ENCODE measurements at places on chromosomes 16 and 17.

DNA sequence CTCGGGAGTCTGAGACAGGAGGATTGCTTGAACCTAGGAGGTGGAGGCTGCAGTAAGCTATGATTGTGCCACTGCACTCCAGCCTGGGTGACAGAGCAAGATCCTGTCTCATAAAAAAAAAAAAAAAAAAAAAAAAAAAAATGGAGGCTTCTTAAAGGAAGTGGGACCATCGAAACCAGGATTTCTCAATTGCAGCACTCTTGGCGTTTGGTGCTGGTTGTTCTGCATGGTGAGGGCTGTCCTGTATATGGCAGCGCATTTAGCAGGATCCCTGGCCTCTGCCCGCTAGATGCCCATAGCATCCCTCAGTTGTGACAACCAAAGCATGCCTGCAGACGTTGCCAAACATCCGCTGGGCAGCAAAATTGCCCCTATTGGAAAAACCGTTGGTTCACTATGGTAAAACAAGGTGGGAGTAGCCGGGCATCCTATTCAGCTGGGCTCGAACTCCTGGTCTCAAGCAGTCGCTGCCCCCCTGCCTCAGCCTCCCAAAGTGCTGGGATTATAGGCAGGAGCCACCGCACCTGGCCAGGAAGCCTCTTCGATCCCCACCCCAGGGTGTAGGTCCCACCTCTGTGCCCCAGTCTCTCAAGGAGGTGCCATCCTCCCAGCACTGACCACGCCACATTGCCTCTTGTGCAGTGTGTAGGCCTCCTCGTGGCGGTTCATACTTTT is 6.5 kb upstream of the NPIPB7 start:
- DNase-seq = no peak

DNA sequence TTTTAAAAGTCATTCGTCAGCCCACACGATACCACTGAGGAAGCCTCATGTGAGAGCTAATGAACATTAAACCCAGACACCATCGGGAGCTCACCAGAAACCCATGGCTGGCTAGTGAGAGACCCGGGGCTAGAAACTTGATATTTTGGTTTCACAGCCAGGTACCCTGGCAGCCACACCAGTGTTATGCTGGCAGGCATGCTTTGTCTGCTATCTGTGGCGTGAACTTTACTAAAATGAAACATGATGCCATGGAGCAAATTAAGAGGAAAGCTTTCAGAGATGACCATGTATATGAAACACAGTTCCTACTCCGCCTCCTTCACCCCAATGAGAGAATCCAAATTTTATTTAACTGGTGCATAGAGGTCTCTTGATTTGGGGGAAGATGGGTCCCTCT is 291.2 kb downstream of the IRX3 start:
- DNase-seq = no peak

DNA sequence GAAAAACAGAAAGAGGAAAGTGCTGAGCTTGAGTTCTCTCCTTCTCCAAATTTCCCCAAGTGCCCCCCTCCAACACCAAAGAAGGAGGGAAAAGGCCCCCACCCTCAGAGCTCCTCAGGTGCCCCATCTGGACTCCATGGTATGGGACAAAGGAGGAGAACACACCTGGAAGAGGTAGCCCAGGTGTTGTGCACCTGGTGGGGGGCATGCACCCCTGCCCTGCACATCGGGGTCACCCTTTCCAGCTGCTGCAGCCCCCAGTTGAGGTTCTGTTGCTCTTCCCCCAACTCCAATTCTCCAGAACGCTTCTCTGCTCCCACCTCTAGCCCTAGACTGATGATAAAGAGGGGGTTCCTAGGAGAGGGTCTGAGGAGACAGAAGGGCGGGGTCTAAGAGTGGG is 3.0 kb upstream of the COL1A1 start:
- no peak for DNase-seq

DNA sequence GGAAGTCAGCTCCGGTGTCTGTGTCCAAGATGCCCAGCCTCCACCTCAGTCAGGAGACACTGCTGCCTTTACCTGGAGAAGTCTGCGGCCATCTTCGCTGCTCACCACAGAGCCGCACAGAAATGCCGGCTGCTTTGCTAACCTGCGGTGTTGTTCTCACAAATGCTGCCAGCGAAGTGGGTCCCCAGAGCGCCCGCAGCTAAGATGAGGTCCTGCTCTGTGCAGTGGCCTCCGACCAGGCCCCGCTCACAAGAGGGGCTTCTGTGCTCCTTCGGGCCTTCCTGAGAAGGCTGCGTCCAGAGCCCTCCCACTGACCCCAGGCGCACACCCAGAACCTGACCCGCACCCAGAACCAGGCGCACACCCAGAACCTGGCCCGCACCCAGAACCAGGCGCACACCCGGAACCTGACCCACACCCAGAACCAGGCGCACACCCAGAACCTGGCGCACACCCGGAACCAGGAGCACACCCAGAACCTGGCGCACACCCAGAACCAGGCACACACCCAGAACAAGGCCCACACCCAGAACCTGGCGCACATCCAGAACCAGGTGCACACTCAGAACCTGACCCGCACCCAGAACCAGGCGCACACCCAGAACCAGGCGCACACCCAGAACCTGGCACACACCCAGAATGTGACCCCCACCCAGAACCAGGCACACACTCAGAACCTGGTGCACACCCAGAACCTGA is 51.5 kb upstream of the FASN start:
- no peak for DNase-seq

GRCh38 chr17:79146562-79146961 is 71.9 kb downstream of the ENGASE start:
- DNase-seq = no peak

- no peak for DNase-seq
These were observed 3.9 kb upstream of the CREBBP start for GRCh38 chr16:3884398-3884797.

DNA sequence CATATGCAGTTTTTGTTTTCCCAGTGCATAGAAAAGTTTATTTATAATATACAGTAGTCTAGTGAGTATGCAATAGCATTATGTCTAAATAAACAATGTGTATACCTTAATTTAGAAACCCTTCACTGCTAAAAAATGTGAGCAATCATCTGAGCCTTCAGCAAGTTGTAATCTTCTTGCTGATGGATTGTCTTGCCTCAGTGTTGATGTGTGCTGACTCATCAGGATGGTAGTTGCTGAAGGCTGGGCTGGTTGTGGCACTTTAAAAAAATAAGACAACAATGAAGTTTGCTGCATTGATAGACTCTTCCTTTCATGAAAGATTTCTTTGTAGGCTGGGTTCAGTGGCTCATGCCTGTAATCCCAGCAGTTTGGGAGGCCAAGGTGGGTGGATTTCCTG is 13.9 kb upstream of the CAPNS2 start:
- DNase-seq = no peak

DNA sequence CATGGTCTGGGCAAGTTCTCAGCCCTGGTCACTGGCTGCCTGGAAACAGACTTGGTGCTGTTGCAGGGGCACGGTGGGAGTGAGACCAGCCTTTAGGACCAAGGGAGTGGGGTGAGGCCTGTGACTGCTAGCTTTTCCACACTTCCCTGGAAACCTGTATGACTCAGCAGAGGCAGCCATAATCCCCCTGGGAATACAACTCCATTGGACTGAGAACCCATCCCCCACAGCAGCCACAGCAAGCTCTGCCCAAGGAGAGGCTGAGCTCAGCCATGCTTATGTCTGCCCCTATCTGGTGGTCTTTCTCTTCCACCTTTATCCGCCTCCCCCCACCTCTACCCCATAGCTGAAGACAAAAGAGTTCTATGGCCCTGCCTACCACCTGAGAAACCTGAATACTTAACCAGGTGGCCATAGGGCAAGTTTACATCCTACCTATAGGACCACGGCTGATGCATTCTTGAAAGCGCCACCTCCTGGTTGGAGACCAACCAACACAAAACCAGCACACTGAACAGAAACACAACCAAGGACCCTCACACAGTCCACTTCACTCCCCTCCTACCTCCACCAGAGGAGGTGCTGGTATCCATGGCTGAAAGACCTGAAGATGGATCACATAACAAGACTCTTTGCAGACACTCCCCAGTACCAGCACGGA is 816.2 kb upstream of the SOX9 start:
- DNase-seq = no peak

DNA sequence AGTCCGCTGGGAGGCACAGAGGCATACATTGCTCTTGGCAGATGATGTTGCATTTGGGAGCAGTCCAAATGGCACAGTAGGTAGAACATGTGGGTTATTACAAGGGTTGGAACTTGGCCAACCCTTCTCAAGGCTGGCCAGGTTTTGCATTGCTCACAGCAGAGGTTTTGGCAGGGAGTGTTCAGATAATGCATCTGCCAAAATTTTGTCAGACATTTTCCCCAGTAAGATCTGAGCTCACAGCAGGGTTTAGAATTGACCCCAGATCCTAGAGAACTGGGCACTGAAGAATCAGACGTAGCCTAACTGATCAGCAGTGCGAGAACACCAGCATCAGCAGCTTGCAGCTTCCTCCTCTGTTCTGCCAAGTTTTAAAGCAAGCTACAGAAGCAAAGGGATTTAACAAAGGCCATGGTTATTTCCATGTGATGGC is 468.8 kb upstream of the KIF2B start:
- no peak for DNase-seq

GRCh38 chr16:83581082-83581481 is 226.7 kb upstream of the HSBP1 start:
- DNase-seq = no peak

DNA sequence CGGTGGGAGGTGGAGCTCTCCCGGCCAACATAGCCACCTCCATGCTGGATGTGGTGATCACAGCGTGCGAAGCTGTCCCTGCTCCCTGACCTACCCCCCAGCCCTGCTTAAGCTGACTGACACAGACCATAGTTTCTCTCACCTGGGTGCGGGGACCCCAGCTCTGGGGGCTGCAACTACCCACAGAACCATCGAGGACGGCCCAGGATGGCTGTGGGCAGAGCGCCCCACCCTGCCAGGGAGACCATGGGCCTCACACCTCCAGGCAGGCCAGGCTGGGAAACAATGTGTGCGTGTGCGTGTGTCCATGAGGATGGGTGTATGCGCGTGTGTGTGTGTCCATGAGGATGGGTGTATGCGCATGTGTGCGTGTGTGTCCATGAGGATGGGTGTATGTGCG is 20.4 kb downstream of the BAHCC1 start:
- DNase-seq = no peak

DNA sequence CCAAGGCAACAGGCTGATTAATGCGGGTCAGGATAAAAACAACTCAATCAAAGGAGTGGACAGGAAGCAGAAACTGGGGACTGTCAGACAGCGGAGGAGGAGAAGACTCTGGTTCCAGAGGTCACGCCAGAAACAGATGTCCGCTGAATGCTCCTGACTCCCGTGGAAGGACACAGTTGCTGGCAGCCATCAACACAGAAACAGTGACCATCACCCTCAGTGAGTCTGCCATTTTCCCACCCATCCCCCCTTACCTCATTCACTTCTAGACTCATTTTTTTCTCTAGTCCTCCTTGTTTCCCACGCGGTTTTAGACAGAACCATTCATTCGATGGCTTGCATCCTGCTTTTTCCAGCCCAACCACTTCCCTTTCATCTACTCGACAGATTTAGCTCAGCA is 40.9 kb downstream of the DHRS7C start:
- DNase-seq = no peak

DNA sequence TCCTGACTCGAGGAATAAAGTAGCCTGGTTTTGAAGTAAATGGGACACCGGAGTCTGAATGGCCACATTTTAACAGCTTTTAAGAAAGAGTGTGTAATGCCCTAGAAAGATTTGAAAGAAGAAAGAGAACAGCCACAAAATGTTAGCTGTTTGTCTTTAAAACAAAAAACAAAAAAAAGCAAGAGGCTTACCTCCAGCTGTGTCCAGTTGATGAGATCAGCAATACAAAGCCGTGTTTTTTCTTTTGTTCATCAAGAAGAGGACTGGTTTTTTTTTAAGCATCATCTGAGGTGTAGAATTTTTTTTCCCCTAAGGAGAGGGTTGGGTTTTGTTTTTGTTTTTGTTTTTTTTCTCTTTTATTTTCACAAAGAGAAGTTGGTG is 58.8 kb downstream of the NKD1 start:
- no peak for DNase-seq

DNA sequence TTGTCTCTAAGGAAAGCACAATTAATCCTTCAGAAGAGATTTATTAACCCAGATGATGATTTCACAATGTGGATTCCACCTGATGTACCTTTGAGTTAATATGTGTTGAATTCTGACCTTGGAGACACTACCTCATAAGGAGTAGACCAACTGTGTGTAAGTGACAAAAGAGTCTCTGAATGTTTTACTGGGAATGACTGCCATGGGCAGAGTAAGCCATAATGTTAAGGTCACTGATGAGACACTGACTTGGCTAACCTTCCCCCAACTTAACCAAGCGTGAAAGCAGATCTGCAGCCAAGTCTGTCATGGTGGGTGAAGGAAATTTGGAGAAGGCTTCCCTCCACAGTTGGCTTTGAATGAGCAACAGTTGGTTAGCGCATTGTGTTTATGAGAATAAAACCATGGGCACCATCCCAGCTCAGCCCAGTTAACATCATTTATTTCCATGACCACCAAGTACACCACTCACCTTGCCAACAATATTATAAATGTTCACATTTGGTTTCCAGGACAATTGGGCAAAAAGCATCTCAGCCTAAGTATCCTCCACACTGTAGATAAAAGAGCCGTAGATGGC is 618.5 kb downstream of the KCNJ2 start:
- no peak for DNase-seq

Data from stimulated activated CD8-positive, alpha-beta memory T cell treated with anti-CD3 and anti-CD28 coated beads, Interleukin-4, amount 100 ng/mL, for 1 hour (primary cell).